ENCODE measurements at places on chromosomes 16 and 17.

- no peak for DNase-seq
Observed at GRCh38 chr17:30379903-30380381, 1.2 kb downstream of the CPD start.

DNA sequence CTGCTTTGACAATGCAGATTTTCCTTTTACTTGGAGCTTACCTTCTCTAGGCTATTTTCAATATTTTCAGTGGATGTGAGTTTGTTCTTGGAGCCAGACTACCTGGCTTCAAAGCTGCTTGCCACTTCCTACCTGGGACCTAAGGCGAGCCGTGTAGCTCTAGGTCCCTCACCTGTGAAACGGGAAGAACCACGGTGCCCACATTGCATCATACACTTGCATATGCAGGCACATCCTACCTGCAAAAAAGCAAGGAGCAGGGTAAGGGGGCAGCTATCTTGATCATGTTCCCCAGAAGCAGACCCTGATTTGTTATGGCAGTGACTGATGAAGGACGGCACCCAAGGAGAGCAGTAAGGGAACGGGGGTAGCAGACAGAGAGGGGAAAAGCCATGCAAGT, 27.0 kb upstream of the MPRIP start:
- no peak for DNase-seq

DNA sequence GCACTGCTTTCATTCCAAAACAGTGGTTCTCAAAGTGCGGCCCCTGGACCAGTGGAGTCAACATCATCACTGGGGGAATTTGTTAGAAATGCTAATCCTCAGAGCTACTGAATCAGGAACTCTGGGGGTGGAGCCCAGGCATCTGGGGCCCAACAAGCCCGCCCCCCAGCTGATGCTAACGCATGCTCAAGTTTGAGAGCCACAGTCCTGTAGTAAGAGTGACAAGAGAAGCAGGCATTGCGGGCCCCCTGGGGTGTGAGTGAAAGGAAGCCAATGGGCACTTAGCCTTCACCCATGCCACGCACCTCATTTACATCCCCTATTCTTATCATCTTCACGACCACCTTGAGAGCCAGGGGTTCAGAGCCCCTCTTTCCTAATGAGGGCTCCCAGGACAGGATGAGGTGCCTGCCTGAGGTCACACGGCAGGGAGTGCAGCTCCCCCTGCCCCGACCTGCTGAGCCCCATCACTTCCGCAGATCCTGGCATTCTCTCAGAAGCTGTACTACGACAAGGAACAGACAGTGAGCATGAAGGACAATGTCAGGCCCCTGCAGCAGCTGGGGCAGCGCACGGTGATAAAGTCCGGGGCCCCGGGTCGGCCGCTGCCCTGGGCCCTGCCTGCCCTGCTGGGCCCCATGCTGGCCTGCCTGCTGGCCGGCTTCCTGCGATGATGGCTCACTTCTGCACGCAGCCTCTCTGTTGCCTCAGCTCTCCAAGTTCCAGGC, 9.1 kb downstream of the CA4 start:
- DNase-seq = no peak

- peak; percentile 62 for DNase-seq
Observed at GRCh38 chr16:5058476-5058875, 7.3 kb downstream of the C16orf89 start.

DNA sequence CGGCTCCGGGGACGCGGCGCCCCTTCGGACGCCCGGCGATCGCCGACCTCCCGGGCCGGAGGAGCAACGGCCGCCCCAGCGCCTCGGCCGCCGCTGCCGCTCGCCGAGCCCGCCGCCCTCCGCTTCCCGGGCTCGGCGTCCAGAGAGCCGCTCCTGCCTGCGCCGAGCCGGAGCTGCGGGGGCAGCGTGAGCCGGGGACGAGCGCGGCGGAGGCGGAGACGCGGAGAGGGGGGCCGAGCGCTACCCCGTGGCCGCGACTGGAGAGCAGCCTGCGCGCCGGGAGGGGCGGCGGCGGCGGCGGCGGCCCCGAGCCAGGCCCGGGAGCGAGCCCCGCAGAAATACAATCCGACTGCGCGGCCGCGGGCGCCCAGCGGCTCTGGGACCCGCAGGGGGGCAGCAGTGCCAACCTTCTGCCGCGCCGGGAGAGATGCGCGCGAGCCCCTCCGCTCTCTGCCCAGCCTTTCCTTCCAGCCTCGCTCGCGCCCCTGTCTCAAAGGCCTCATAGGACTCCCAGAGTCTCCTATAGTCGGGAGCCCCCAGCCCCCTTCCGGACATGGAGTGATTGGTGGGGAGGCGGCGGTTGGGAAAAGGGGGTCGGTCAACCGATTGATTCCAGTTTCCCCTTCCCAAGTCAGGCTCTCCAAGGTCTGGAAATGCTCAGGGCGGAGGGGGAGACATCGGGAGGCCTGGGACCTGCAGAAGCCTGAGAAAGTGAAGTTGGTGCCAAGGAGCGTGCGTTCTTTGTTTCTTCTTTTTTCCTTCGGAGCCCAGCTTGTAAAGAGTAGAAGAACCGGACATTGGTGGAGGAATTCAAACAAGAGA, 1.0 kb upstream of the SDK2 start:
- peak; percentile 59 for DNase-seq

DNA sequence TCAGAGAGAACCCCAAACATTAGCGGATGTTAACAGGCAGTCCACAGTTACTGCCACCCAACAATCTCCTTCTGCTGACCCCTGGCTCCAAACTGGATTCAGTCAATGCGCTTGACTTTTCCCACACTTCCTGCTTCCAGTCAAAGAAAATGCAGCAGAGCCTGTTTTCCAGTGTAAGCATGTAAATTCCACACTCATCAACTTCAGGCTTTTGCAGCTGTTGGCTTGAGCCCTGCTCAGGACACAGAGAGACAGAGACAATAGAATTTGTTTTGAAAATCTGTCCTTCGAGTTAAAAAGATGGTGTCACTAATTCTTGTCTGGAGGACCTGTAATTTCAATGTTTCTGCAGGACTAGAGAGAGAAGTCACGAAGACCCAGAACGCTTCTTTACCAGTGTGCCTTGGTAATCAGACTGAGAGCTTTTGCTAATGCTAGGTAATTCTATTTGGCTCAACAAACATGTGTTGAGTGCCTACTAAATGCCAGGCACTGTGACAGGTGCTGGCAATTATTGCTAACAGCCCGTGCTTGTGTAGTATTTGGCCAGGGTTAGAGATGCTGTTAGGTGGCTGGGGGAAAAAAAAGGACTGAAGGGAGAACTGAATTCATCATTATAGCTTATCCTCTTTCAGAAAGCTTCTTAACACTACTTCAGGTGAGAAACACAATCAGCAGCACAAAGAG, 32.5 kb downstream of the HOXB1 start:
- no peak for DNase-seq

DNA sequence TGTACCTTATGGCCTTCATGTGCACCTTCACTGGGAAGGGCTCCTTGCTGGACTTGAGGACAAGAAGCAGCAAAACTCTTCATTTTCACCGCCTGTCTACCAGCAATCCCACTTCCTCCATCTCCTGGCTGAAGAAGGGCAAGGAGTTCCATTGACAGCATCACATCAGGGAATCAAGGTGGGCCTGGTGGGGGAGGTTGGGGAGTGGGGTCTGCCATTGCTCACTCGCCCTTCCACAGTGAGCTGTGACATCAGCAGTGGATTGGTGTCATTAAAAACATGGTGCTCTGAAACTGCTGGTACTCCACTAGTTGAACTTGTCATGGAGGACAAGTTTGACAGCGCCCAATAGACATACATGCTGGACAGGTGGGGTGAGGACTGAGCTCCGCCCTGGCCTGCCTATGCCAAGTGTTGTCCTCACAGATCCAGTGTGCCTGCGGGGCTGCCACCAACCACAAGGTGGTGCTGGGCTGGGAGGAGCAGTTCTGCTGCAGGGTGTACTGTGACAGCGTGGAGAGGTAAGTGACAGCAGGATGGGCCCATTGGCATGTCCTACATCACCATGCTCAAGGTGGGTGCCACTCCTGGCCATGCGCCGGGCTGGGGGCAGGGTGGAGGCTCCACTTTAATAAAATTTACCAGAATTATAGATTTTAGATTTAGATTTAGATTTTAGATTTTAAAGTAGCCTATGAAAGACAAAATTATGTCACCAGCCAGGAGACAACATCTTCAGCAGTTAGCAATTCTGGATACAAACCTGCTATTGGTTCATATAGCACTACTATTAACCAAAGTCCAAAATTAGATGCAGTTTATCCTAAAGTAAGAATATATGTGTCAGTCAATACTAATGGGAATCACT, 1729.1 kb downstream of the TP53TG3F start:
- no peak for DNase-seq

GRCh38 chr17:36614081-36614480, 12.7 kb downstream of the MRM1 start:
- no peak for DNase-seq

DNA sequence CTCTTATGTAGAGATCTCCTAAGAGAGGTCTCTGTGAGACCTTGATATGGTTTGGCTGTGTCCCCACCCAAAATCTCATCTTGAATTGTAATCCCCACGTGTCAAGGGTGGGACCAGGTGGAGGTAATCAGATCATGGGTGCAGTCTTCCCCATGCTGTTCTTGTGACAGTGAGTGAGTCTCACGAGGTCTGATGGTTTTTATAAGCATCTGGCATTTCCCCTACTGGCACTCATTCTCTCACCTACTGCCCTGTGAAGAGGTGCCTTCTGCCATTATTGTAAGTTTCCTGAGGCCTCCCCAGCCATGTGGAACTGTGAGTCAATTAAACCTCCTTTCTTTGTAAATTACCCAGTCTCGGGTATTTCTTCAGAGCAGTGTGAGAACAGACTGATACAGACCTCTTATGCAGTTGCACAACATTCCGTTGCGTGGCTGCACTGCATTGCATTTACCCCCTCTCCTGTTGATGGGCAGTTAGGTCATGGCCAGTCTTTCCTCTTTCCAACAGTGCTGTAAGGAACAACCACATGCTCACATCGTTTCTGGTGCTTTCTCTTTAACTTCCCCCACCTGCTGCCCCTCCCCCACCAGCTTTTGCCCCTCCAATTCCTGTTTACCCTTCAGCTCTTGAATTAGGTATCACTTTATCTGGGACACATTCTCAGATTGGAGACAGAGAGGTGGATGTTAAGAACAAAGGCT, 43.6 kb upstream of the MED9 start:
- DNase-seq = no peak

- no peak for DNase-seq
Observed at GRCh38 chr16:8673611-8674412, 605 bp upstream of the ABAT start.

GRCh38 chr16:85914423-85914794, 15.4 kb downstream of the IRF8 start:
- DNase-seq = no peak

DNA sequence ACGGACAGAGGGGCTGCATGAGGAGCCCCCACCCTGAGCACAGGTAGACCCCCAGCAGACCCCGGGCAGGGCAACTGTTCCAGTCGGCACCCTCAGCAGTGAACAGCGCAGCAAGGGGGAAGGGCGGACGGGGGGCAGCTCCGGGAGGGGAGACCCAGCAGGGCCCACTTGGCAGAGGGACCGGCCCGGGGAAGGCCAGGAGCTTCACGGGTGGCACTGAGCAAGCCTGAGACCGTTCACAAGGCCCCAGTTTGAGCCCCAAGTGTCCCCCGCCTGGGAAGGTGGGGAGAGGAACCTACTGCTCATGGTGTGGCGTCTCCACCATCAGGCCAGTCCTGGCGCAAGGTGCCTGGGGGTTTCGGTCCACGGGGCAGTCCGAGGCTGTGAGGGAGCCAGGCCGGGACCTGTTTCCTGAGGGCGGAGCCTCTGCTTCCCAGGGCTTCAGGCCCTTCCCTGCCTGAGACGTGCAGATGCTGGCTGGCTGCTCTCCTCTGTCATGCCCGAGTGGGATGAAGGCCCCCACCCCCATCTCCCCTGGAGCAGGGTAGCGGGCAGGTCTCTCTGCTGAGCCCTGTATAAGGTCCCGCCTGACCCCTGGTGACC, 54.4 kb upstream of the GNG13 start:
- DNase-seq = no peak

DNA sequence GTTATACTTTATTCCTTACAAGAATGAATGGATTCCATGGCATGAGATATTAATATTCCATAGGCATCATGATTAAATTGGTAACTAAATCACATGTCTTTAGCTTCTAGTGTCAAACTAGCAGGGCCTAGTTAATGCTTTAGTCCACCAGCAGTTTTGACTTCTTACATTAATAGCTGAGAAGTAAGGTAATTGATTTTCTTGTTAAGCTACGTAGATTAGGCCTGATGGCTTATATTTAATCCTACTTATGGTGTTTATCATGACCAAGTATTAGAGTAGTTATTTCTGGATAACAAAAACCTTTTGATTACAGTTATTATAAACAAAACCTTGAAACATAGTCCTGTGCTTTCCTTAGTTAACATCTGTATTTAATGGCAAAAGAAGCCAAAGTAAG, 184.5 kb downstream of the TANC2 start:
- no peak for DNase-seq

DNA sequence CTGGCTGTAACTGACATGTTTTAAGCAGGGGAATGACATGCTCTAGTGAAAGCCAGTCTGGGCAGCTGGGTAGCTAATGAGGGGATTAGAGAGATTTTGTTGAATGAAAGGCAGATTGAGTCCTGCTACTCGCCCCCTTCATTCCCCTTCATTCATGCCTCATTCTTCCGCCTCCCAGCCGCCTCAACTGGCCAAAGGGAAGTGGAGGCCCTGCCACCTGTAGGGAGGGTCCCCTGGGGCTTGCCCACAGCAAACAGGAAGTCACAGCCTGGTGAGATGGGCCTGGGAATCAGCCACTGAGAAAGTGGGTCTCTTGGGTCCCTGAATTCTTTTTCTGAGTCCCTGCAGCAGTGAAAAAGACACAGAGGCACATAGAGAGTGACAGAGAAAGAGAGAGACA, 1.1 kb upstream of the CD19 start:
- DNase-seq = no peak

DNA sequence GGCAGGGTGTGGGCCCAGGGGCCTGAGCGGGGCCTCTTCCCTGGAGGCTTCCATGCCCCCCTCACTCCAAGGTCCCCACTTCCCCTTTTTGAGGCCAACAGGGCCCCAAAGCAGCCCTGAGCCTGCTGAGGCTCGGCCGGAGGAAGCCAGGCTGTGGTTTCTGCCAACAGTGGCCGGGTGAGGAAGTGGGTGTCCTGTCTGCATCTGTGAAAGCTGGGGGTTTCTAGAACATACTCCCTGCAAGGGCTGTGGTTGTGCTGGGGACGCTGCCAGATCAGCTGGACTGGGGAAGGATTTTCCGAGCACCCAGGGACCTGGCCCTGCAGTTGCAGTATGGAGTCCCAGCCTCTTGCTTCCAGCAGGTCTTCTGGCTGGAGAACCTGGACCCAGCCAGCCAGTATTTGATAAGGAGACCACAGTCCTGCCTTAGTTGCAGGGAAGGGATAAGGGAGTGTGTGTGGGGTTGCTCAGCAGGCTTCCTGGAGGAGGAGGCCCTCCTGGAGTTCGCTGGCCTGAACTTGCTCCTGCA, 15.7 kb downstream of the ADCY7 start:
- DNase-seq = no peak
